Transverse colon (tissue), 4 donors: ENCODE measurements at places on chromosomes 6 and 20. TPM values are rescaled to one million over a fixed set of nuclear protein-coding genes. Genes with fewer than 3 reads are reported as not detected.

The TTBK1 gene
- total RNA-seq, result 0.20 TPM

The VPS16 gene
- total RNA-seq, result 37.5 TPM

The TSBP1 gene
- not detected for total RNA-seq

The MUC22 gene
- not detected for total RNA-seq

The SLC17A1 gene
- not detected for total RNA-seq

The TMEM14C gene
- total RNA-seq, result 98.0 TPM

The SNX21 gene
- 76.2 TPM for total RNA-seq

DNA sequence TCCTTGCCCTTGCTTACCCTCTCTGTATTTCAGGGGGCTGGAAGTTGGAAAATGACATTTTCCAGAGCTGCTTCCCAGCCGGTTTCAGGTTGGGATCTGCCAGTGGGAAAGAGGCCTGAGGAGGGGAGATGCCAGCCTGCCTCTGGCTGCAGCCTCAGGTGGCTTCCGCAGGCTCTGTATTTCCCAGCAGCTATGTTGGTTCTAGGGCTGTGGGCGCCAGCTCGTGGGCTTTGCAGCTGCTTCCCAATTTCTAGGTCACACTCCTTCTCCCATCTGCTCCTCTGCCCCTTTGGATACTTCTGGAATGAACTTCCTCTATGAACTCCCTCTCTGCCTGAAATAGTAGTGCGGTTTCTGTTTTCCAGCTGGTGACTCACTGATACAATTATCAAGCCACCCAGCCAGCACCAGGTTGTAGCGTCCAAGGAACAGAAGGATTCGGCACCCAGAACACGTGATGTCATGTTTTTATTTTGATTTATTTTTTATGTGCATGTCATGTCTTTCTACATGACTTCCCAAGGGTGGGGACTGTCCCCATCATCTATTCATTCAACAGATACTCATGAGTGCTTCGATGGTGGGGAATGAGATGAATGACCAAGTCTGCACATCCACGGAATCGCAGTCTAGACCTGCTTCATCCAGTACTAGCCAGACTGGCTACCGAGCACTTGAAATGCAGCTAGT is 38.0 kb downstream of the TGM2 start:
- peak overlapping the region; percentile 64 for H3K27ac ChIP-seq
- no peak overlapping the region for H3K4me3 ChIP-seq
- DNase-seq, result no peak
- no peaks in the 10 kb centered on the region for H3K27me3 ChIP-seq
- peaks cover 7% of the 10 kb centered on the region for H3K4me1 ChIP-seq

DNA sequence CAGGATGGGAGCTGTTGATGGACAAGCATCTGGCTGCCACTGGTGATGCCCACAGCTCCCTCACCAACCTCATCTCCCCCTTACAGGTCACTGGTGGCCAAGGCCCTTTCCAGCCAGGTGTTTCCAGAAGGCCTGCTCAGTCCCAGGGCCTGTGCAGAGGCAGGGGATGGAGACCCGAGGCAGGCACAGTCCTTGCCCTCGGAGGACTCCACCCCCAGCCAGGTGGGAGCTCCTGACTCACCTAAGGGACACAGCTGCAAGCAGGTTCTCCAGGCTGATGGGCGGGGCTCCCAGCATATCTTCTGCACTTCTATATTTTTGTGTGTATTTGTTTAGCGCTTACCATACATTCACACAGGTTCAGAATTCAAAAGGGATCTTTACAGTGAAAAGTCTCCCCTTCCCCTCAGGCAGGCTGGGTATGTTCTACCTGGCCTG is 17.4 kb downstream of the PRPH2 start:
- no peak overlapping the region for H3K27ac ChIP-seq
- no peak overlapping the region for H3K4me3 ChIP-seq
- H3K36me3 ChIP-seq, result no peaks in the 10 kb centered on the region
- no peak for DNase-seq
- H3K27me3 ChIP-seq, result no peaks in the 10 kb centered on the region
- no peaks in the 10 kb centered on the region for H3K4me1 ChIP-seq

GRCh38 chr20:40991181-40991889 is 37.3 kb upstream of the TOP1 start:
- H3K27me3 ChIP-seq, result no peaks in the 10 kb centered on the region
- peak; percentile 62 for DNase-seq
- H3K4me3 ChIP-seq, result no peak overlapping the region
- H3K36me3 ChIP-seq, result no peaks in the 10 kb centered on the region
- peaks cover 13% of the 10 kb centered on the region for H3K4me1 ChIP-seq
- H3K27ac ChIP-seq, result peak overlapping the region; percentile 26

DNA sequence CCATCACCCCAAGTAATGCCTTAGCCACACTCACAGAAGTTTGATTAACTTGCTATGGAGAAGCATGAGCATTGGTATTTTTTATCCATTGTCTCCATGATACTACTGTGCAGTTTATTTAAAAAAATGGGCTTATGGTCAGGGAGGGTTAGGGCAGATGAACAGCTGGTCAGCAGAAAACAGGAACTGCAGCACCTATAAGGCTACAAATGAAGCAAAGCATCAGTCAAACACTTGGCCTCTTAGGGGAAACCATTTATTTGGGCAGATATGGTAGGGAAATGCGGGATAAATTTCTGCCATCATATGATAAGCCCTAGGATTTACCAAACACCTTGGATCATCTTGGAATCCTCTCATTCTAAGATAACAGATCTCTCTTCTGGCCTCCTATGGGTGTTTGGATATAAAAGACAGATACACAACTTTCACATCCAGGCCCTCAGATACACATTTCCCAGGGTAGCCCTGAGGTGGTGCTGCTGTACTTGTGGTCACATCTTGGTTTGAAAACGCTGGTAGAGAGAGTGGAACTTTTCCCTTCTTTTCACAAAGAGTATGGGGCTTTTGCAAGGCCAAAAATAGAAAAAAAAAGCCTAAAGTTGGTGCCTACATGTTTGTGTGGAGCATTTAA is 42.8 kb upstream of the AHI1 start:
- H3K27ac ChIP-seq, result no peak overlapping the region
- no peaks in the 10 kb centered on the region for H3K36me3 ChIP-seq
- no peaks in the 10 kb centered on the region for H3K27me3 ChIP-seq
- H3K4me3 ChIP-seq, result no peak overlapping the region
- no peaks in the 10 kb centered on the region for H3K4me1 ChIP-seq
- no peak for DNase-seq

- no peaks in the 10 kb centered on the region for H3K27me3 ChIP-seq
- no peak overlapping the region for H3K4me3 ChIP-seq
- no peaks in the 10 kb centered on the region for H3K36me3 ChIP-seq
- no peaks in the 10 kb centered on the region for H3K4me1 ChIP-seq
- no peak overlapping the region for H3K27ac ChIP-seq
- DNase-seq, result no peak
These were observed 21.1 kb upstream of the AIG1 start for GRCh38 chr6:143039548-143039947.

DNA sequence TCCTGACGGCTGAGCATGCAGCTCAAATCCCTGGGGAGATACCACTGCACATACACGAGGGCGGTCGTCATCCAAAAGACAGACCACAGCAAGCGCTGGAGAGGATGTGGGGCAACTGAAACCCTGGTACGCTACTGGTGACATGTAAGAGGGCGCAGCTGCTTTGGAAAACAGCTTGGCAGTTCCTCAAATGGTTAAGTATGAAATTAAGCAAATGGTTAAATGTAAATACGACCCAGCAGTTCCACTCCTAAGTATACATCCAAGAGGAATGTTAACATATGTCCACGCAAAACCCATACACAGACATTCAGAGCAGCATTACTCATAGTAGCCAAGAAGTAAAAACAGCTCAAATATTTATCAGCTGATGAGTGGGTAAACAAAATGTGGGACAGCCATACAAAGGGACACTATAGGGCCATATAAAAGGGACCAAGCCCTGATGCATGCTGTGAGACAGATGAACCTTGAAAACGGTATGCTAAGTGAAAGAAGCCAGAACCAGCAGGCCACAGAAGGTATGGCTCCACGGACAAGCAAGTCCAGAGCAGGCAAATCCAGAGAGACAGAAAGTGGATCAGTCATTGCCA is 38.5 kb downstream of the RIPOR3 start:
- H3K27me3 ChIP-seq, result no peaks in the 10 kb centered on the region
- peak overlapping the region; percentile 6 for H3K27ac ChIP-seq
- H3K36me3 ChIP-seq, result no peaks in the 10 kb centered on the region

- no peaks in the 10 kb centered on the region for H3K36me3 ChIP-seq
- no peaks in the 10 kb centered on the region for H3K4me1 ChIP-seq
- H3K27ac ChIP-seq, result no peak overlapping the region
- H3K27me3 ChIP-seq, result no peaks in the 10 kb centered on the region
- DNase-seq, result no peak
These were observed 188.6 kb downstream of the KHDC1L start for GRCh38 chr6:73036689-73037088.

- no peak for DNase-seq
- H3K36me3 ChIP-seq, result no peaks in the 10 kb centered on the region
- H3K27me3 ChIP-seq, result no peaks in the 10 kb centered on the region
- no peaks in the 10 kb centered on the region for H3K4me1 ChIP-seq
- no peak overlapping the region for H3K27ac ChIP-seq
These were observed 36.5 kb downstream of the LAMP5 start for GRCh38 chr20:9550871-9551270.

- no peaks in the 10 kb centered on the region for H3K4me1 ChIP-seq
- H3K27me3 ChIP-seq, result peaks cover 31% of the 10 kb centered on the region
- no peaks in the 10 kb centered on the region for H3K36me3 ChIP-seq
- no peak for DNase-seq
- H3K4me3 ChIP-seq, result no peak overlapping the region
These were observed 11.8 kb downstream of the GNAS start for GRCh38 chr20:58864346-58864745.

- H3K27ac ChIP-seq, result no peak overlapping the region
- no peaks in the 10 kb centered on the region for H3K36me3 ChIP-seq
- H3K27me3 ChIP-seq, result no peaks in the 10 kb centered on the region
- no peak for DNase-seq
- H3K4me1 ChIP-seq, result no peaks in the 10 kb centered on the region
- no peak overlapping the region for H3K4me3 ChIP-seq
These were observed 319.6 kb upstream of the QKI start for GRCh38 chr6:163094881-163095280.

GRCh38 chr20:40319741-40320516 is 369.1 kb downstream of the MAFB start:
- H3K27ac ChIP-seq, result no peak overlapping the region
- H3K27me3 ChIP-seq, result no peaks in the 10 kb centered on the region
- H3K36me3 ChIP-seq, result no peaks in the 10 kb centered on the region
- no peak overlapping the region for H3K4me3 ChIP-seq
- no peak for DNase-seq

DNA sequence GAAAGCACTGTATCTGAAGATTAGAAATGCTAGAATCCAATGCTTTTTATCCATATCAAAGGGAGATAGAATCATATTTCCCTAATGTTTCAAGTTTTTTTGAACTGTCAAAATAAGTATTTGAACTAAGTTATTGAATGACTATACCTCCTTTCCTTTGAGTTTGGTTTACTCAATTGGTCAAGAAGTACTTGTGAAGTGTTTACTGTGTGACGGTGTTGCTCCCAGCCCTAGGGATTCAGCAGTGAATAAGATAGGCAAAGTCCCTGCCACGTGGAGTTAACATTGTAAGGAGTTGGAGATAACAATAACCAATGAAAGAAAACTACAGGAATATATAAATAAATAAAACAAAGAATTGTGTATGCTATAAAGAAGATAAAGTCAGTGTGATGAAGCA is 535.9 kb downstream of the FRK start:
- H3K4me1 ChIP-seq, result no peaks in the 10 kb centered on the region
- no peaks in the 10 kb centered on the region for H3K36me3 ChIP-seq
- H3K27ac ChIP-seq, result no peak overlapping the region
- H3K4me3 ChIP-seq, result no peak overlapping the region
- H3K27me3 ChIP-seq, result no peaks in the 10 kb centered on the region

DNA sequence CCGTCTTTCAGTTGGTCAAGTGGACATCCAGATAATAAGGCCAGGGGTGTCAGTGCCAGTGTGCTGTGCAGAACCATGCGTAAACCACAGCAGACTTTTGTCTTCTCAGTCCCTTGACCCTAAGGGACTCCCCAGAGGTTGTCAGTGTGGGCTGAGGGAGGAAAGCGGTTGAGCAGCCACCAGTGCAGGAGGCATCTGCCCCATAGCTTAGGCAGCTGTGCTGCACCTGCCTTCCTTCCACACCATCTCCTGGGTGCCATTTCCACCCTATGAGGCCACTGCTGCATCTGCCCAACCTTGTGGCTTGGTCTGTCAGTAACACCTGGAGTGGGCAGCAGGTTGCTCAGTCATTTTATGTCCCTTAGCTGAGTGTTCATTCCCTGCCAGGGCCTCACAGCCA is 26.0 kb downstream of the PRPF6 start:
- no peak for DNase-seq
- peaks cover 4% of the 10 kb centered on the region for H3K36me3 ChIP-seq
- no peak overlapping the region for H3K4me3 ChIP-seq
- no peaks in the 10 kb centered on the region for H3K27me3 ChIP-seq
- no peak overlapping the region for H3K27ac ChIP-seq
- H3K4me1 ChIP-seq, result no peaks in the 10 kb centered on the region

DNA sequence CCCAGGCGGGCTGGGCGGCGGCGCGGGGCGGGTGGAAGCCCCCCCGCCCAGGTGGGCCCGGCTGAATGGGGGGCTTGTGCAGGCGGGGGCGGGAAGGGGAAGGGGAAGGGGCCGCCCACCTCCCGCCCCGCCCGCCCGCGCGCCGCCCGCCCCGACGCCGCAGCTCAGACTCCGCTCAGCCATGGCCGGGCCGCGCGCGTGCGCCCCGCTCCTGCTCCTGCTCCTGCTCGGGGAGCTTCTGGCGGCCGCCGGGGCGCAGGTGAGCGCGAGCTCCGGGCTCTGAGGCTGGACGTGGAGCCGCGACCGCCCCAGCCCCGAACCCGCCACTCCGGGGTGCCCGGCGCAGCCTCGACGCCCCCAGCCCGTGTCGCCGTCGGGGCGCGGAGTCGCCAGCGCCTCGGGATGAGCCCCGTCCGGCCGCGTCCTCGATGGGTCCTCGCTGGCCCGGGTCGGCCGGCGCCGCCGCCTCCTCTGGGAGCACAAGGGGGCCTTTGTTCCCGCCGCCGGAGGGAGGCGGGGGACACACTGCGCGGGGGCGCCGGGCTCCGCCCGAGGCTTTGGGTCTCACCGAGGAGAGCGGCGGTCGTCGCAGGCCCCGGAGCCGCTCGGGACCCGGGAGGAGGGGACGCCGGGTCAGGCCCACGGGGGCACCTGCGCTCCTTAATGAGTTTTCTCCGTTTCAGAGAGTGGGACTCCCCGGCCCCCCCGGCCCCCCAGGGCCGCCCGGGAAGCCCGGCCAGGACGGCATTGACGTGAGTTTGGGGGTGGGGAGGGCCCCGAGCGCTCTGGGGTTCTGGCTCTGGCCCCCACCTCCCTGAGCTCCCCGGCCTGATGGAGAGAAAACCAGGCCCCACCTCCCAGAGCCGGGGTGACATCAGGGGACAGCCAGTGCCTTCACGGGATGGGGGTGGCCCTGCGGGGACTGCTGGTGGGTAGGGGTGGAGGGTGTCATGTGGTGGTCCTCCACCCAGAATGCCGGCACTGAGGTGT is at the start of gene COL9A3:
COL9A3 (plus strand) TSS at position 167 of the 990 bp plus-strand sequence; CDS start at position 182, 15 bp downstream.
- no peak within 1 kb of the TSS for H3K27ac ChIP-seq
- peak within 1 kb of the TSS; percentile 4 for H3K4me3 ChIP-seq
- H3K4me1 ChIP-seq, result peaks cover 16% of the 10 kb centered on the region
- H3K36me3 ChIP-seq, result no peaks in the 10 kb centered on the region
- no peak for DNase-seq
